ENCODE measurements at places on chromosomes 16 and 17. TPM values are rescaled to one million over a fixed set of nuclear protein-coding genes. Genes with fewer than 3 reads are reported as not detected.

The AIPL1 gene
- not detected for total RNA-seq

The PMFBP1 gene
- 0.12 TPM for total RNA-seq

The DRC3 gene
- 3.6 TPM for total RNA-seq

The RANGRF gene
- 25.2 TPM for total RNA-seq

The PRDM7 gene
- not detected for total RNA-seq

- H3K27me3 ChIP-seq, result no peaks in the 10 kb centered on the region
- H3K27ac ChIP-seq, result no peak overlapping the region
- no peak for DNase-seq
- H3K36me3 ChIP-seq, result no peaks in the 10 kb centered on the region
These were observed 106.3 kb downstream of the CDH11 start for GRCh38 chr16:65015599-65015998.

- H3K27me3 ChIP-seq, result no peaks in the 10 kb centered on the region
- peak; percentile 62 for DNase-seq
These were observed 660 bp downstream of the RBBP6 start for GRCh38 chr16:24539850-24540601.

DNA sequence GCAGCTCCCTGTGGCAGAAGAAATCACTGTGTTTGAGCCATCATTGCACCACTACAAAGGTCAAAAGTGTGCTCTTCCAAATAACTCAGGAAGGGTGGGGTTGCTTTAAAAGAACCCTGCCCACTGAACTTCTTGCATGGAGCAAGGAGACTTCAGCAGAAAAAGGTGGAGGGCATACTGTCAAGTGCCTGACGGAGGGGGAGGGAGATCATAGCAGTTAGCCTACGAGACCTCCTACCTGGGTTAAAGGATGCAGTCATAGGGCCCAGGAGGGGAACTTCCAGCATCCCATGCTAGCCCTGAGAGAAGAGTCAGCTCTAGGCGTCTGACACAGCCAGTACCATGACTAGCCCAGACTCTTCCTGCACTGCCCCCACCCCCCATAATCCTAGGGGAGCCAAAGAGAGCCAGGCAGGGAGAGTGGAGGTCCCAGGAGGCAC is 45.3 kb upstream of the MSI2 start:
- DNase-seq, result no peak
- H3K36me3 ChIP-seq, result no peaks in the 10 kb centered on the region
- H3K4me3 ChIP-seq, result no peak overlapping the region
- no peak overlapping the region for H3K27ac ChIP-seq

DNA sequence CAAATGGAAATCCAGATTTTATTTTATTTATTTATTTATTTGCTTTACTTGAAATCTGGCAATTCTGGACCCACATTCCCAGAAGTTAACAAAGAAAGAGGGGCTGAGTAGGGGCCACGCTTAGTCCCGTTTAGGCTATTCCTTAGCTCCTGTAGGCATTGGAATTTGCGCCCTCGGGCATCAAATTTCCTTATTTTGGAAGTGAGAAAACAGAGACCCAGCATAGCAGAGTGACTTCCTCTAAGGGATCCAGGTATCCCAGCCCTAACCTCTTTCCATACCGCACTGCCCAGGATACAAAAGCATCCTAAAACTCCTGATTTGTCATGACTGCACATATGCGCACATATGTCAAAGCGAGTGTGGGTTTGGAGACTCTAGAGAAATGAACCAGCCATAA is 19.0 kb upstream of the SMG1 start:
- no peak overlapping the region for H3K4me3 ChIP-seq
- no peak for DNase-seq
- H3K36me3 ChIP-seq, result no peaks in the 10 kb centered on the region

GRCh38 chr17:77076124-77076830 is 64.5 kb upstream of the SEC14L1 start:
- no peak overlapping the region for H3K27ac ChIP-seq
- H3K4me1 ChIP-seq, result no peaks in the 10 kb centered on the region
- no peaks in the 10 kb centered on the region for H3K27me3 ChIP-seq
- no peaks in the 10 kb centered on the region for H3K36me3 ChIP-seq
- no peak overlapping the region for H3K4me3 ChIP-seq

DNA sequence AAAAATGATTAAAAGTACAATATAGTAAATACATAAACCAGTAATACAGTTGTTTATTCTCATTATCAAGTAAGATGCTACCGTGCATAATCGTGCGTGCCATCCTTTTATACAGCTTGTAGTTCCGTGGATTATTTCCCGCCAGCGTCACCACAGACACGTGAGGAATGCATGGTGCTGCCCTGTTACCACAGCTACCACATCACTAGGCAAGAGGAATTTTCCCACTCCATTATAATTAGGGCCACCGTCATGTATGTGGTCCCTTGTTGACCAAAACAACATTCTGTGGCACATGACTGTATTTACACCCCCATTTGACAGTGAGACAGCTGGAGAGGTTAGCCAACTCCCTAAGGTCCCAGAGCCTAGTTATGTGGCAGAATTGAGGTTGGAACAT is 30.5 kb upstream of the LGALS9 start:
- H3K4me1 ChIP-seq, result peaks cover 5% of the 10 kb centered on the region
- no peaks in the 10 kb centered on the region for H3K27me3 ChIP-seq
- no peak for DNase-seq
- H3K27ac ChIP-seq, result no peak overlapping the region

- no peaks in the 10 kb centered on the region for H3K4me1 ChIP-seq
- H3K4me3 ChIP-seq, result no peak overlapping the region
- H3K36me3 ChIP-seq, result no peaks in the 10 kb centered on the region
- no peak for DNase-seq
- no peaks in the 10 kb centered on the region for H3K27me3 ChIP-seq
These were observed 94.2 kb upstream of the HSBP1 start for GRCh38 chr16:83713597-83713996.

DNA sequence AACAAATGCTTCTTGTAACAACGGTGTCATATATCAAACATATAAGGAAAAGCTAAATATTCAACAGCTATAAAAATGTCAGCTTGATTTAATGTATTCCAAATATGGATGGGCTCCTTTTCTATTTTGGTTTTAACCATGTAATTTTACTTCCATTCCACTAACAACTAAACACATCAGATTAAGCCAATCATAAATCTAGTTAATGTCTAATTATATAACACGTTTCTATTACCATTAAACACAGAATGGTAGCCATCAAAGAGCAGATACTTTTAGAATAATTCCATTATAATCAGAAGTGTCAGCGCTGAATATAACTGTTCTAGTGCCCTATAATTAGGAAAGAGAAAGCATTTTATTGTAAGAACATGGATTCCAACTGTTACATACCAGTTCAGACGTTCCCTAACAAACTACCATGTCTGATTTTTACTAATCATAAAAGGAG is 10.0 kb downstream of the CMC2 start:
- H3K27ac ChIP-seq, result no peak overlapping the region
- peaks cover 1% of the 10 kb centered on the region for H3K4me1 ChIP-seq
- DNase-seq, result no peak
- H3K4me3 ChIP-seq, result no peak overlapping the region

DNA sequence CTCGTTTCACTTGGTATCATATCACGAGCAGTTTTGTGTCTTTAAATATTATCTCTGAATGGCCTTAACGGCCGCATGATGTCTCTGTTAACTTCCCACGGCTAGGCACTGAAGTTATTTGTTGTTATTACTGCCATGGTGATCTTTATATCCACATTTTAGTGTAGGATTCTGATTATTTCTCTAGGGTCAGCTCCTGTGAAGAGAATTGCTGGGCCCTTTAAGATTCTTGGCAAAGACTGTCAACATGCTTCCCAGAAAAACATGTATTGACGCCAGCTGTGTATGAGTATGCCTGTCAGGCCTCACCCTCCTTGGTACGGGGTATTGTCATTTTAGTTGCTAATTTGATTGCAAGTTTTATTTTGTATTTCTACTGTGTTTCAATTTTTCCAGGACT is 263.5 kb downstream of the SNX29 start:
- no peak for DNase-seq
- no peaks in the 10 kb centered on the region for H3K36me3 ChIP-seq
- no peaks in the 10 kb centered on the region for H3K27me3 ChIP-seq
- H3K4me3 ChIP-seq, result no peak overlapping the region

GRCh38 chr17:80112471-80113032 is 11.2 kb downstream of the GAA start:
- no peak overlapping the region for H3K4me3 ChIP-seq
- H3K36me3 ChIP-seq, result no peaks in the 10 kb centered on the region
- H3K27ac ChIP-seq, result no peak overlapping the region
- no peak for DNase-seq
- no peaks in the 10 kb centered on the region for H3K4me1 ChIP-seq

DNA sequence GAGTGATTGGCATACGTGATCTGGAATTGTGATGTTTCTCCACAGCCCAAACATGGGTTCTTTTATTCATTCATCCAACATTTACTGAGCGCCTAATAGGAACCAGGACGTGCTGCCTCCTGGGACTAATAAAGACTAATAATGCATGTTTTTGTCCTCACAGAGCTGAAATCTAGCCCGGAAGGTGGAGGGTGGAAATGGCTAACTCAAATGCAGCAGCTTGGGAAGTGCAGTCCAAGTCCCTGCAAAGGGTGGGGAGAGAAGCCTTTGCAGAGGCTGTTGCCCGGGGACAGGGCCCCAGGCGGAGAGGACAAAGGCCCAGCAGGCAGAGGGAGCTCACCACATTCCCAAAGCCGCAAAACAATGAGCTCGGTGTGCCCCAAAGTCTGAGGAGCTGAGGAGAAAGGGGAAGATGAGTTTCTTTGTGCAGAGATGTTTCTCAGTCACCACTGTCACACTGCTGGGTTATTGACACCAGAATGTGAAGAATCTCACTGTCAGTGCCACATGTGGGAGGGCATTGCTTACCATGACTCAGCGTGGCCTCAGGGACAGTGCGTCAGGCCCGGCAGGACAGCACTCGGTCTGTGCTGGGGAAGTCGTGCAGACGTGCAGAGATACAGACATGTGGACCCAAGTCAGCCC is 118.2 kb upstream of the CHMP6 start:
- no peaks in the 10 kb centered on the region for H3K27me3 ChIP-seq
- no peak for DNase-seq
- H3K4me1 ChIP-seq, result peaks cover 2% of the 10 kb centered on the region

DNA sequence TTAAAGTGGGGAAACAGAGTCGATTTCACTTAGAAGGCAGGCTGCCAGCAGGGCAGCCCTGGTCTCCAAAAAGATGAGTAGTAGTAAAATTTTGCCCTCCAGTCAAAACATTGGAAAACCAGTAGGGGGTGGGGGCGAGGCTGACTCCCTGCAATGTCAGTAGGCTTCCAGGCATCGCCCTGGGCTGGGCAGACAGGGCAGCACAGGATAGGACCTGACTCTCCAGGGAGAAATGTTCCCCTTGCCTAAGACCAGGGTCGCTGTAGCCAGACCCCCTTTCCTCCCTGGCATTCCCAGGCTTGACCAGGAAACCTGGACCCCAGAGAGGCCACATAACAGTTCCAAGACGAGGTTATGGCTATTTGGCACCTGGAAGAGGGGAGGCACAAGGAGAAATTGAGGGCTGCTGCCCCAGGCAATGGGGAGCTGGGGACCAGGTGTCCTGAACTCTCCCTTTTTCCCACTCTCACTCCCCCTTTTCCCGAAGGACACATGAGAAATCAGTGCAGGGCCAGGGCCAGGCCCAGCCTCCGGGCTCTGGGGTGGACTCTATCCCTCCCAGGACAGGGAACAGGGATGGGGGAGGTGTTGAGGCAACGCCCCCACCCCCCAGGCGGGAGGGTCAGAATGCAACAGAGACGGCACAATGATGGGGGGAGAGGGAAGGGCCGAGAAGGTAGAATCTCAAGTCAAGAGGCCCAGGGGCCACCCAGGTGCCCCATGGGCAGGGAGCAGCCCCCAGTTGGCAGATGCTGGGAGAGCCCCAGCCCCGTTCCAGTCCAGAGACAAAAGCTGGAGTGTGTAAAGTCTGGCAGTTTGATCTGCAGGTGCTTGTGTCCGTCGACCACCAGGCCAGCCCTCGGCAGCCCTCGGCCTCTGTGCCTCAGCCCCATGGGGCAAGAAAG is 4.5 kb upstream of the SAMD14 start:
- no peaks in the 10 kb centered on the region for H3K27me3 ChIP-seq
- no peak overlapping the region for H3K4me3 ChIP-seq
- peaks cover 6% of the 10 kb centered on the region for H3K4me1 ChIP-seq
- no peak overlapping the region for H3K27ac ChIP-seq

- no peaks in the 10 kb centered on the region for H3K27me3 ChIP-seq
- DNase-seq, result no peak
- no peak overlapping the region for H3K27ac ChIP-seq
- no peaks in the 10 kb centered on the region for H3K36me3 ChIP-seq
- no peak overlapping the region for H3K4me3 ChIP-seq
- H3K4me1 ChIP-seq, result no peaks in the 10 kb centered on the region
These were observed 65.7 kb downstream of the CCDC182 start for GRCh38 chr17:57679356-57679755.

GRCh38 chr16:59463776-59464175 is 729.7 kb upstream of the GOT2 start:
- H3K27me3 ChIP-seq, result no peaks in the 10 kb centered on the region
- H3K4me3 ChIP-seq, result no peak overlapping the region
- no peaks in the 10 kb centered on the region for H3K4me1 ChIP-seq
- no peak for DNase-seq
- no peaks in the 10 kb centered on the region for H3K36me3 ChIP-seq
- H3K27ac ChIP-seq, result no peak overlapping the region
